Muscle of back (tissue), 13 donors: ENCODE measurements at places on chromosomes 13 and 19. TPM values are rescaled to one million over a fixed set of nuclear protein-coding genes. Genes with fewer than 3 reads are reported as not detected.

DNA sequence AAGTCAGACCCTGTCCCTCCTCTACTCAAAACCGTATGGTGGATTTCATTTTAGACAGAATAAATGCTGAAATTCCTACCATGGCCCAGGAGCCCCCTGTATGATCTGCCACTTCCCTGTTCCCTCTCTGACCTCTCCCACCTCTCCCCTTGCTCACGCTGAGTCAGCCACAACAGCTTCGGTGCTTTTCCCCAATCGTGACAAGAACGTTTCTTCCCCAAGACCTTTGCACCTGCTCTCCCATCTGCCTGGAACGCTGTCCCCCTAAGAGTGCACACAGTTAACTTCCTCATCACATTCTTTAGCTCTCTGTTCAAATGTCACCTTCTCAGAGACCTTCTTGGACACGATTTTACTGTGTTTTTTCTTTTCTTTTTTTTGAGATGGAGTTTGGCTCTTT lies 2.3 kb downstream of the VRK3 start:
- DNase-seq = no peak

DNA sequence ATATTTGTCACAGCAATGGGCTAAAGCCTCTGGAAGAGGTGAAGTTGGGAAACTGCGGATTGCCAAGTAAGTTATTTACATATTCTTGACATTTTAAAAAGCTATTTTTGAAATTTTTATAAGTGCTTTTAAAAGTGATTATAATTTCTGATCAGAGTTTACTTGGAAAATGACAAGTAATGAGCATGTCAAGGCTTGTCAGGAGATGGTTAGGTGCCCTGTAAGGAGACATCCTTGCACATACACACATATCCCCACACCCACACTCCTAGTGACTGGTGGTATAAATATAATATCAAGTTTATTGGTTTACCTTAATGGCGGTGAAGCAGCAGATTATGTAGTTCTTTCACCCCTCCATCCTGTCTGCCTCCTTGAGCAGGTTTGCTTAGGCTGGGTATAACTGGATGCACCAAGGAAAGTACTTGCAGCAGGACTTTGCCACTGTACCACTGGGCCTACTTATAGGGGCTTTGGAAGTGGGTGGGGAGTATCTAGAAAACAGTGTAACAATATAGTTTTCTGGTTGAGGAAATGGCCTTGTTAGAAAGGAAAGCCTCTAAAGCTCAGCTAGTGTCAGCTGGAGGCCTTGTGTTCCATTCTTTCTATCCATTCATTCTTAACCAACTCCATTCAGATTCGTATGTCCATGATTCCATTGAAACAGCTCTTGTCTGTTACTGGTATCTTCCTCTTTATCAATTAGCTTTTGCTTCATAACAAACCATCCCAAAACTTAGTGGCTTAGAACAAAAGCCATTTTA lies 16.6 kb downstream of the GTF2F2 start:
- DNase-seq = no peak

- DNase-seq = no peak
These were observed 1303.1 kb downstream of the UQCRFS1 start for GRCh38 chr19:27909861-27910260.

DNA sequence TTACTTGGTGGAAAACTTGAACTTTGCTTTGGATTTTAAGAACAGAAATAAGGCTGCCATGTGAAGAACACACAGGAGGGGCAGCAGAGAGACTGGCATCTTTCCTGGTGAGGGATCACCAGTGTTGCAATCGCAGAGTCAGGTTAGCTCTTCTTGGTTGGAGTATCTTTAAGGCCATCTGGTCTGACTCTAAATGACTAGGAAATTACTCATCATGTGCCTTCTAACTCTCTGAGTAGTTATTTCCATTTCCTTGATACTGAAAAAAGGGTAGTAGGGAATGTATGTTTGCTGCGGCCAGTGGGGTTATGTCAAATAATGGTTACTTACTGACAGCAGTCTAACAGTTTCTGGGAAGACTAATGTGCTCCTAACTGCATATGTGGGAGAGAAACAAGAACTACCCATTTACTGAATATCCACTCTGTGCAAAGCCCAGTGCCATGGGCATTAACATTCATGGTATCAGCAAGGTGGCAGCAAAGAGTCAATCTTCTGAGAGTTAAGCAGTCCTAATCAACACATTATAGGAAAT lies 122.1 kb downstream of the COG6 start:
- DNase-seq = no peak

- no peak for DNase-seq
These were observed 167.6 kb downstream of the DCT start for GRCh38 chr13:94311893-94312292.

GRCh38 chr13:48004201-48004600 lies 3.1 kb upstream of the SUCLA2 start:
- DNase-seq = no peak

- DNase-seq = no peak
These were observed 33.2 kb upstream of the PEPD start for GRCh38 chr19:33554821-33555220.

- peak; percentile 94 for DNase-seq
These were observed 3.5 kb downstream of the ANGPTL4 start for GRCh38 chr19:8367327-8368001.

GRCh38 chr19:56170261-56170660 lies 5.5 kb upstream of the GALP start:
- DNase-seq = no peak

- peak; percentile 77 for DNase-seq
These were observed 36.3 kb upstream of the FLT1 start for GRCh38 chr13:28531077-28531844.

DNA sequence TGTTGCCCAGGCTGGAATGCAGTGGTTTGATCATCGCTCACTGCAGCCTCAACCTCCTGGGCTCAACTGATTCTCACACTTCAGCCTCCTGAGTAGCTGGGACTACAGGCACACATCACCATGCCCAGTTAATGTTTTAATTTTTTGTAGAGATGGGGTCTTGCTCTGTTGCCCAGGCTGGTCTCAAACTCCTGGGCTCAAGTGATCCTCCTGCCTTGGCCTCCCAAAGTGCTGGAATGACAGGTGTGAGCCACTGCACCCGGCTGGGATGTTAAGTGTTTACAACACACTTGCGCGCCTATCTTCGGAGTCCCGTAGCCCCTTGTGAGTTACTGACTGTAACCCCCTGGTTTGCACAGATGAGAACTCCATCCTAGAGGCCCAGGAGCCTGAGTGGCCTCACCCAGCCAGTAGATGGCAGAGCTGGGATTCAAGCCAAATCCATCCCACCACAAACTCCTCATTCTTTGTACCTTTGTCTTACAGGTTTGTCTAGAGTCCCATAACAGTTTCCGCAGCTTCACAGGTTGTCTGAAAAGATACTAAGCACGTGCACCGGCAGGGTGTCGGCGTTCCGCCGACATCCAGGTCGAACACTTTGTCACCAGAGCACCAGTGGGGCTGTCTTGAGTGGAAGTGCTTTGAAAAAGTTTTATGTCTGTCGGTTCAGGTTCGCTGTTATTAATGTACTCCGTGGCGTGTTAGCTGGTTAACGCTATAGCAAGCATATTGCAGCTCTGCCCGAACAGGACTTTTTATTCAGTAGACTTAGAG lies 14.7 kb downstream of the MAG start:
- DNase-seq = no peak

DNA sequence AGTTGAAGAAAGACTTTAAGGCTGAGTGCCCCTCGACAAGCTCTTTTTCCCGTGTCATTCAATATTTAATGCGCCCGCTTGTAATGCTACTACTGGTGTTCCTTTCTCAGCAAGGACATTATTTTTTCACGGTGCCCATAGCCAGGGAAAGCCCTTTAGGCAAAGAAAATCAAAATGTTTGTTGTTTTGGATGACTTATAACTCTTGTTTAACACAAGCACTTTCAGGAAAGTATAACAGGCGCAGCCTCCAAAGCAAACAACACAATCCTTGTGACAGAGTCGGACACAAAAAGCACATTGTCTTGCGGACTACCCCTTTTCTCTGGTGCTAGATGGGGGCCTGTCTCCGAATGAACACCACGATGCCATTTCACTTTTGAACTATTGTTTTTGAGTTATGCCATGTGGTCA lies 12.4 kb downstream of the ZIC5 start:
- no peak for DNase-seq

DNA sequence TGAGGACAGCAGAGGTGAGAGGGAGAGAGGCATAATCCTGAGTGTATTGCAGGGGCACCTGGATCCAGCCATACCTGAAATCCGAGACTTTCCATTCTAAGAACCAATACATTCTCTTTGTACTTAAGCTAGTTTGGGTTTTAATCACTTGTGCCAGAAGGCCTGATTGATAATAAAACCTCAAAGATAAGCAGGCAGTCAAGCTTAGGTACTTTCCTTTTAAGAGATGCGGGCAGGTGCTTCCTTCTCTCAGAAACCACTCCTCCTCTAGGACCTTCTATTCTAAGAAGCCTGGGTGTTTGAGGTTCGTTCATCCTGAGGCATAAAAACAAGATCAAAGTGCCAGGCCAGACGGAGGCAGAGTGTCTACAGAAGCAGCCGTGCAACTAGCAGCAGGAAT lies 22.2 kb downstream of the FAM187B start:
- DNase-seq = no peak

GRCh38 chr13:79392882-79393563 lies 13.0 kb downstream of the RBM26 start:
- DNase-seq = peak; percentile 47

DNA sequence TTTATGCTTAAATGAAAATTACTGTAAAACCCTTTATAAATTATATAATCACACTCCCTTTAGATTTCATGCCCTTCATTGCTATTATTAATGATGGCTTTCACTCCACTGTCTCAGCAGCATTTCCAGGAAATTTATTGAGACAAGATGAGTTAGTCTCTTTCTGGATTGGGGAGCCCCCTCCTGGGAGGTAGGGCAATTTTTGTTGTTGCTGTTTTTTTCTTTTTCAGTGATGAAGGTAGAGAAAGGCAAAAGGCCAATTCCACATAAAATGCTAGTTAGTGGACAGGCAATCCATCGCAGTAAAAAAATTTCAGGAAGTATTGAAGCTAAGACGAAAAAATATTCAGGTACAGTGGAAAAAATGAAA lies 80.2 kb downstream of the TEX26 start:
- DNase-seq = peak; percentile 30

DNA sequence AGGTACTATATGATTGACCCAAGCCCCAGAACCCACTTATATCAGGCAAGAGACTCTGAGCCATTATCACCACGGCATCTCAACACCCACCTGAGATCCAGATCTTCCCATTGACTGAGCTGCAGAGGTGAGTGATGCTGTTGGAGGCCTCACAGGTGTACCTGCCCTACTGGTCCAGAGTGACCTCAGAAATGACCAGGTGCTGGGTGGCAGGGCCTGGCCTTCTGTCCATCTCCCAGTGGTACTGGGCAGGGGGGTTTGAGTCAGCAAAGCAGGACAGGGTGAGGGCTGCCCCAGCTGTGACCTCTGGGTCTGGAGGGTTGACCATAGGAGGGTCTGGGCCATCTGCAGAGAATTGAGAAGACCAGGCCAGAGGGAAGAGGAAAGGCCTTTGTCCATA lies 13.2 kb upstream of the CEACAM20 start:
- DNase-seq = no peak

GRCh38 chr13:61695147-61695546 lies 279.5 kb upstream of the PCDH20 start:
- DNase-seq = no peak

DNA sequence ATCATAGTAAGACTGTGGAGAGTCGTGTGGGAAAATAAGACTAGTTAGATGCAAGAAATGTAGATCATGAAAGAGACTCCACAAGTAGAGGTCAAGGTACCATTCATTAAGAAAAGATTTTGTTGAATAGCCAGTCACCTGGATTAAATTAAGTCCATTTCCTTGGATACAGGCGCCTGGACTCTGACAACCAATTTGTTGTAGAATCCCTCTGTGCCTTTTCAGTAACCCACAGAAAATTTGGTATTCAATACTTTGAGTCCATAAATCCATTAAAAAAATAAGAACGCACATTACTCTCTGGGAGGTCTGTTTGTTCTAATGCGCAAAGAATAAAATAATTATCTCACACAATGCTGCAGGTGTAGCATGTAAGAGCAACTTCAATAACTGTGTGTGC lies 469.4 kb downstream of the KLF12 start:
- peak; percentile 22 for DNase-seq

- DNase-seq = no peak
These were observed 2.0 kb downstream of the STXBP2 start for GRCh38 chr19:7638802-7639465.

DNA sequence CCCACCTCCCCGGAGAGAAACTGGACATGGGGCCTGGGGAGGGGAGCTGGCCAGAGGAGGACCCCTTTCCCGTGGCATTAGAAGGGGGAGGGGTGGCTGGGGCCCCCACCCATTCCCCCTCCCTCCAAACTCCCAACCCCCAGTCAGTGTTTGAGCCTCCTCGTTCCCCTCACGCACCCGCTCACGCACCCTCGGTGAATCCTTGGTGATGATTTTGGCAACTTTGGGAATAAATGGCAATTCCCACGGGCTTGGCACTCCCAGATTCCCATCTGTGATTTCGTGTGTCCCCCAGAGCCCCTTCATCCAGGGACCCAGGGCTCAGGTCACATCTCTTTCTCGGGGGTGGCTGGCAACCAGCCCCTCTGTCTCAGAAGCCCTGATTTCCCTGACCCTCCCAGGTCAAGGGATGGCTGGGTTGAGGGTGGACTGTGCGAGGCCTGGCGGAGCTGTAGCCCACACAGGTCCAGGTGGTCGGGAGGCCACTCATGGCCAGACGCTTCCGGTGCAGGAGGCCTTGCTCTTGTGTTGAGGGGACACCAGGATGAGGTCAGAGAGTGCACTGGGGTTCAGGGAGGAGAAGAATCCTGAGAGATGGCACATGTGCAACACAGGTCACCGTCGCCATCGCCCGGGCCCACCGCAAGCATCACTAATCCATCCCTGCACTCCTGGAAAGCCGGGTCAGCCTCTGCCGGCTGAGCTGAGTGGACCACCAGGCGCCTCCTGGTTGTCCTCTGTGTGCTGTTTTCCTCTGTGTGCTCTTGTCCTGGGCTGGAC lies 20.7 kb downstream of the EPN1 start:
- no peak for DNase-seq

MAMSTR gene
- polyA plus RNA-seq = 107 TPM

ACP7 gene
- 0.12 TPM for polyA plus RNA-seq

URAD gene
- polyA plus RNA-seq = not detected

LILRB5 gene
- polyA plus RNA-seq = 8.3 TPM

UGGT2 gene
- 18.1 TPM for polyA plus RNA-seq

CFAP97D2 gene
- not detected for polyA plus RNA-seq

SCAF1 gene
- polyA plus RNA-seq = 26.1 TPM

NLRP11 gene
- polyA plus RNA-seq = not detected

BEST2 gene
- not detected for polyA plus RNA-seq

ZNF540 gene
- 2.0 TPM for polyA plus RNA-seq

ZMYM2 gene
- 49.7 TPM for polyA plus RNA-seq

C2CD4C gene
- 1.4 TPM for polyA plus RNA-seq

ZNF460 gene
- polyA plus RNA-seq = 2.8 TPM

ZNF547 gene
- polyA plus RNA-seq = 4.1 TPM

ZNF835 gene
- polyA plus RNA-seq = 3.3 TPM
